ENCODE measurements at places on chromosomes 7 and 10. TPM values are rescaled to one million over a fixed set of nuclear protein-coding genes. Genes with fewer than 3 reads are reported as not detected.
A peak's percentile ranks its signal among the peaks of the same experiment; 100 is the strongest.

DNA sequence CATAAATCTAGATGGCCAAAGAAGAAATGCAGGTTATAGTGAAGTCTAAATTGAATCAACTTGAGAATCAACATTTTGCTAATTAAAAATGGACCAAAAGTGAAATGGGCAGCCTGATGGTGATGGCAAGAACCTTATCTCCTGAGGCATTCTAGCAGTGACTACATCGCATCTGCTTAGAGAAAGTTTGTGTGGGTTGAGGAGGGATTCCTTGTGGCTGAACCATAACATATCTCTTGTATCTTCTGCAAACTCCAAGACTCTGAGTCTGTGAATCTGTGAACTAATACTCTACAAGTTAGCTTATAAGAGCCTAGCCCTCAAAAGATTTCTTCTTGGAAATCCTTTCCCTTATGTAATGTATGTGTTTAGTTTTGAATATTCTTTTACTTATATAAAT lies 85.6 kb downstream of the PRKG1 start:
- DNase-seq: no peak

DNA sequence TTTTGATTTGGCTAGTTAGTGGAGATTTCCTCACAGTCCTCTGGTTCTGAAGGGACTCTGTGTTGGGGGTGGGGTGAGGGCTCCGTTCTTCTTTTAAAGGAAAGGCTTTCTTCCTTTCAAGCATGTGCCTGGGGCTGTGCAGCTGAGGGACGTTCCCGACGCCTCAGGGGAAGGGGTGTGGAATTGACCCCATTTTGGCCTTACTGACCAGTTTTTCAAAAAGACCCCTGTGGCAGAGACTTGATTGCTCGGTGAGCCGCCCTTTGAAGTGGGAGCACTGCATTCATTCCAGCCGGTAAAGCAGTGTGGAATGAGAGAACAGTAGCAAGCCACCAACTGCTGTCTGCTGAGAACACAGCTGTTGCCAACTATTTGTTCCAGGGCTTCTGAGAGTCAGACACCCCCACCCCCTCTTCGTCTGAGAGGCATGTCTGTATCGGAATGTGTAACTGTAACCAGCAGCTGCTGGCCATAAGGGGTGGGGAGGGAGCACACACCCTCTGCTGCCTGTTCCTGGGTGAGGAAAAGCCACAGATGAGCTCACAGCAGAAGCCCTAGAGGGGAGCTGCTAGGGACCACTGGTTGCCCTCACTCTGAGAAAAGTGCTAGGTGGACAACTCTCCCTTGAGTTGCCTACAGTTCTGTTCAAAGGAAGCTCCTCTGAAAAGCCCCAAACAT lies 33.2 kb downstream of the WBP1L start:
- peak; percentile 54 for DNase-seq

The VSTM4 gene
- 1.7 TPM for total RNA-seq

The PLA2G12B gene
- not detected for total RNA-seq

- DNase-seq: peak; percentile 89
Observed at GRCh38 chr10:80459047-80459865, 5.1 kb downstream of the TSPAN14 start.

GRCh38 chr10:34098821-34099567 lies 716.1 kb downstream of the PARD3 start:
- DNase-seq: no peak

GRCh38 chr7:138838166-138838565 lies 40.2 kb upstream of the ATP6V0A4 start:
- no peak for DNase-seq

The PLEKHS1 gene
- not detected for total RNA-seq

- no peak for DNase-seq
Observed at GRCh38 chr10:629186-629998, 60.1 kb downstream of the DIP2C start.

GRCh38 chr10:14712991-14713424 lies 61.7 kb downstream of the FAM107B start:
- no peak for DNase-seq

Data from MG63 (cell line).